ENCODE measurements at places on chromosomes 3 and 15. TPM values are rescaled to one million over a fixed set of nuclear protein-coding genes. Genes with fewer than 3 reads are reported as not detected.

- DNase-seq, result no peak
Measured at GRCh38 chr3:13120928-13121552, 47.8 kb upstream of the IQSEC1 start.

DNA sequence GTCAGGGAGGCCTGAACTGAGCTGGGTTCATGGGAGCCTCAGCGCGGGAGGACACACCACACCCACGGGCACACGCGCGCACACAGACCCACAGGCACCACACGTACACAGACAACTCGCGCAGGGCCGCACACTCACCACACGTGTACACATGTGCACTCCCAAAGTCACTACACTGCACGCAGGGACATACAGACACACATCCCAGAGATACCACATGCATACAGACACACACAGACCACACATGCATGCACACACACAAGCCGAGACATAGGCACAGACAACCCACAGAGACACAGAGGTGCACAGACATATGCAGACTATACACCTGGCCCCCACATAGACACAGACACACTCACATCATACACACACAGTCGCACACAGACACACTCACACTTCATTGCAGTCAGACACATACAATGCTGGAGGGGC, 1.1 kb upstream of the MGLL start:
- no peak for DNase-seq

DNA sequence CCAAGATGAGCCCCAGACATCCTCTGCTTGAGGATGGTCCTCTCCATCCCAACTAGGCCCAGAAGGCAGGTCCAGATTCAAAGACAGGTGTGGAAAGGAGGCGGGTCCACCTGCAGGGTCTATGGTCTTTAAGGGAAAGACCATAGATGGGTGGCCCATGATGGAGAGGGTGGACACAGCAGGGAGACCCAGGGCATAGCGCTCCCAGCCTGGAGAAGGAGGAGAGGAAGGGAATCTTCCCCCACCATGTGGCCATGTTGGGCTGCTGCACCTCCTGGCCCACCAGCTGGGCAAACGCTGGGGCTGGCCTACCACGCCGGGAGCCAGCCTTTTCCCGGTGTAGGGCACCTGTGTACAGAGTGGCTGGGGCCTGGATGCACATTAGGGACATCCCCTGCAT, 265.2 kb upstream of the TLE3 start:
- DNase-seq, result no peak

DNA sequence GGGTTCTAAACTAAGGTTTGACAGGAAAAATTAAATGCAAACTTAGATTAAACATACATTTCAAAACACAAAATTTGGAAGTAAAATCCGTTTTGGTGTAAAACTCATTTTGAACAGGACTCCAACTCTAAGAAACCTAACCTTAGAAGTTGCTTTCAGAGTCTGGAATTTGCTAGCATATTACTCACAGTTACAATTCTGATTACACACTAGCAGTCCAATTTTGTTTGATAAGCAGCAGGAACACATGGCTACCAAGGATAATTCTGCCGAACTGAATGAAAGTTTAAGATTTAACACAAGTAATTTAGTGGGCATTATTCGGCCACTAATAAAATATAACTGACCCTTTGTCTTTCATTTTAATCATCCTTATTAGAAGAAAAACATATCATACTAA, 49.6 kb downstream of the FRMD5 start:
- DNase-seq, result no peak

DNA sequence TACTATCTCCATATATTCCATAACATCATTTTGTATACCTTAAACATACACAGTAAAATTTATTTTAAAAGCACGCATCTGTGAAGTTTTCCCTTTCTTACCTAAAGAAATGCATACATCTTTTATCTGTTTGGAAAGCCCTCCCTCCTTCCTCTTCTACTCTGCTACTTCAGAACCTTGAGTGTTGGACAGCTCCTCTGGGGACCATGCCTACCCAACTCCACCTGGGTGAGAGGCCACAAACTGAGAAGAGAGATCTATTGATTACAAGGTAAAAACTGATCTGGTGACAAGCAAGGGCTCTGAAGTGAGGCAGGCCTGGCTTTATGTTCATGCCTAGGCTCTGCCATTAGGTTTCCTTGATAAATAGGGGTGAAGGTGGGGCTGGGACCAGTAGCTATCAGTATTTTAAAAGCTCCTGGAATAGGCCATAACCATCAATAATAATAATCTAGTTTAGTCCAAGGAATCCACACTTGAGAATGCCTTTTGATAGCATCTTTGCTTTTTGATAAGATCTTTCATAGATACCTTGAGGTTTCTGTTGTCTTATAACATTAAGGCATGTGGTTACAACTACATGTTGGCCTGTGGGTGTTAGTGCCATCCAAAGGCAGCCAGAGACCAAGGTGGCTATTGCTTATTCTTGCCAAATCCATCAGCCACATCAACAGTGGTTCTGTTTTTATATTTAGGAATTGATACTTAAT, 148.8 kb downstream of the KCNMB2 start:
- DNase-seq, result peak; percentile 6

DNA sequence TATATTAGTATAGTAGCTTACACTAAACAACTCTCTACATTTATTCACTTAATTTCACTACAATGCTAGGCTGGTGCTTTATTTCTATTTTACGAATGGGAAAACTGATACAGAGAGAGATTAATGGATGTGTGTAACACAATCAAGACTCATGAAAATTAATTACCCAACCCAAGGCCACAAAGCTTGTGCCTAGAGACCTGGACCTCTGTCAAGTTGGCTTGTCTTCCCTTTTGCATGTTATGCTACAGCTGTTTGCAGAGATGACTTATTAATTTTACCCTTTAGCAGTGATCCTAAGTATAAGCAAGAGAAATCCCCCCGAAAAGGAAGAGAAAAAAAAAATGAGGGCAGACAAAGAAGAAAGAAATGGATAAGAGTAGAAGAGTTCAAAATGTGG, 162.5 kb downstream of the C3orf38 start:
- DNase-seq, result no peak

DNA sequence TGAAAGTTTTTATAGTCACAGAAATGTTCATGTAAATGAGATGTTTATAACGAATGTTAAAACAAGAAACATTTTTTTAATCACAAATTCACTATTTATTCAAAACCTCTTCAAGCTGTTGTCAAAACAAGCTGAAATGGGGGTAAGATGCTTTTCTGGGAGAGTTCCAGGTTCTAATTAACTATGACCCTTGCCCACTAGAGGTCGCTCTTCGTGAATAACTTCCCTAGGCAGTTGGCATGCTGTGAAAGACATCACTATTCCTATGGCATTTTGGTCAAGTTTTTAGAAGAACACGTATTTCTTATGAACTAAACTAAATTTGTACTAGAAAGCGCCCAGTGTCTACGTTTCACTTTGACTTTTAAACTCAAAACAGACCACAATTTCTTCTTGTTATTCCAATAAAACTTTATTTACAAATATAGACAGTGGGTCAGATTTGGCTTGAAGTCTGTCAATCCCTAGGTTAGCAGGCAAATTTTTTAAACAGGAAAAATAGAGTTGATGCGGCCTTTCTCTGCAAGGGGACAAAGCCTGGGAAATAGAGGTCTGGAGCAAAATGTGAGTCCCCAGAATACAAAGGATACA, 62.8 kb upstream of the CMTM8 start:
- DNase-seq, result peak; percentile 73

DNA sequence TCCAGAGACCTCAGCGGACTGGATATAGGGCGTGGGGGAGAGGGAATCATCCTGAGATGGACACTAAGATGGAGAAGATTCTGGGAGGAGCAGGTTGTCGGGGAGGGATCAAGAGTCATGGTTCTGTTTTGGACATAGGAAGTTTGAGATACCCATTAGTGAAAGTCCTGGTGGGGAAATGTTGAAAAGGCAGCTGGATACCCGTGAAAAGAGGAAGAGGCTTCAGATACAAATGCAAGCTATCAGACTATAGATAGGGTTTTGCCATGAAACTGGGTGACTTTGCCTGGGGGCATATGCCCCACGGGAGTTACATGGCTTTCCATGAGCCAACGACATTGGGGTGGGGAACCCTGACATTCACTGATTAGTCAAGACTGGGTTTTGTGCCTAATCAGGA, 1.1 kb upstream of the GPR62 start:
- DNase-seq, result no peak

DNA sequence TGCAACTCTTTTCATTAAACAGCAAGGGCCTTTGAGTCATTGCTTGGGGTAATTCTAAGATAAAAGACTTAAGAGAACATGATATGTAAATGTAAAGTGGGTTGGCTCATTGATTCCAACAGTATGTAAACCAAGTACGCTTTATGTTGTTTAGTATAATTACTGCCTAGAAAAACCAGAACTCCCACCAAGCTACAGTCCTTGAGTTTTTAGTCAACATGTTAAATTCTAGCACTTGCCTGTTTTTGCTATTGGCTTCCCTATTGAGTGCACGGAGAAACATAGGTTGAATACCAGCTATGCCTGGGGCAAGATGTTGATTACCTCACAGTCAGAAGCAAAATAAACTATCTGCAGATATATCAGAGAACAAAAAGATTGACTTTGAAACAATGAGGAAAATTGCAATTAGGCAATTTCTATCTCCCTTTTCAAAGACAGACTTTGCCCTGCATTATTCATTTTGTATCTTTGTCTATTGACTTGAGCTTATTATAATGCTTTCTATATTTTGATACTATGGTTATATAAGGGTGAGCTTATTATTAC, 179.3 kb downstream of the ZPLD1 start:
- no peak for DNase-seq

The ATP13A5 gene
- total RNA-seq, result not detected

The GMPPB gene
- 21.0 TPM for total RNA-seq

The GABRA5 gene
- not detected for total RNA-seq

The COPG1 gene
- 142 TPM for total RNA-seq

The ARID3B gene
- total RNA-seq, result 25.4 TPM

The SATB1 gene
- 471 TPM for total RNA-seq

The ANKUB1 gene
- total RNA-seq, result not detected

The ACVR2B gene
- 6.9 TPM for total RNA-seq

Measured in activated CD4-positive, alpha-beta T cell treated with anti-CD3 and anti-CD28 coated beads for 36 hours (primary cell).